Karpas-422 (cell line): ENCODE measurements at places on chromosomes 3 and 15. TPM values are rescaled to one million over a fixed set of nuclear protein-coding genes. Genes with fewer than 3 reads are reported as not detected.

The BFSP2 gene
- 33.1 and 44.7 TPM in 2 replicates for total RNA-seq

The HDGFL3 gene
- not detected in 2 replicates for total RNA-seq

The CHL1 gene
- total RNA-seq: 9.9 and 23.3 TPM in 2 replicates

The LRRN1 gene
- not detected in 2 replicates for total RNA-seq

The CALML4 gene
- 3.0 and 7.0 TPM in 2 replicates for total RNA-seq

The TMEM108 gene
- total RNA-seq: not detected in 2 replicates

The MEIS2 gene
- total RNA-seq: 55.7 and 68.2 TPM in 2 replicates

The CISH gene
- total RNA-seq: not detected in 2 replicates

The CRABP1 gene
- total RNA-seq: not detected in 2 replicates

The GPR27 gene
- total RNA-seq: not detected in 2 replicates

The ELL3 gene
- 522 and 565 TPM in 2 replicates for total RNA-seq

The PLD1 gene
- total RNA-seq: not detected in 2 replicates

The FAM81A gene
- total RNA-seq: 0.76 TPM in 1 of 2 replicates, not detected in the other

The ANKRD63 gene
- not detected in 2 replicates for total RNA-seq

The CFAP100 gene
- total RNA-seq: not detected in 2 replicates

The UBE2E1 gene
- total RNA-seq: 104 and 200 TPM in 2 replicates

The THBS1 gene
- not detected in 2 replicates for total RNA-seq

The LRRIQ4 gene
- total RNA-seq: 0.07 and 0.22 TPM in 2 replicates

The SLC28A1 gene
- not detected in 2 replicates for total RNA-seq

The RARRES1 gene
- not detected in 2 replicates for total RNA-seq
